ENCODE measurements at places on chromosomes 12 and 14. TPM values are rescaled to one million over a fixed set of nuclear protein-coding genes. Genes with fewer than 3 reads are reported as not detected.
A peak's percentile ranks its signal among the peaks of the same experiment; 100 is the strongest.

The PLEKHG7 gene
- total RNA-seq, result not detected

The CAND1 gene
- total RNA-seq, result 29.8 TPM

The MSI1 gene
- 5.4 TPM for total RNA-seq

The MYBPC1 gene
- total RNA-seq, result 8.3 TPM

DNA sequence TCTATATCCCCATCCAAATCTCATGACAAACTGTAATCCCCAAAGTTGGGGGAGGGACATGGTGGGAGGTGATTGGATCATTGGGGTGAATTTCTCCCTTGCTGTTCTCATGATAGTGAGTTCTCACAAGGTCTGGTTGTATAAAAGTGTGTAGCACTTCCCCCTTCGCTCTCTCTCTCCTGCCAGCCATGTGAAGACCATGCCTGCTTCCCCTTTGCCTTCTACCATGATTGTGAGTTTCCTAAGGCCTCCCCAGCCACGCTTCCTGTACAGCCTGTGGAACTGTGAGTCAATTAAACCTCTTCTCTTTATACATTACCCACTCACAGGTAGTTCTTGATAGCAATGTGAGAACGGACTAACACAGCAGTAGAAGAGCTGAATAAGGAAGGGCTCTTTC is 62.6 kb upstream of the VASH1 start:
- DNase-seq, result no peak

- DNase-seq, result no peak
Measured at GRCh38 chr12:14153803-14154202, 172.4 kb upstream of the GRIN2B start.

GRCh38 chr14:73755434-73756014 is 41.3 kb upstream of the PNMA1 start:
- DNase-seq, result no peak

DNA sequence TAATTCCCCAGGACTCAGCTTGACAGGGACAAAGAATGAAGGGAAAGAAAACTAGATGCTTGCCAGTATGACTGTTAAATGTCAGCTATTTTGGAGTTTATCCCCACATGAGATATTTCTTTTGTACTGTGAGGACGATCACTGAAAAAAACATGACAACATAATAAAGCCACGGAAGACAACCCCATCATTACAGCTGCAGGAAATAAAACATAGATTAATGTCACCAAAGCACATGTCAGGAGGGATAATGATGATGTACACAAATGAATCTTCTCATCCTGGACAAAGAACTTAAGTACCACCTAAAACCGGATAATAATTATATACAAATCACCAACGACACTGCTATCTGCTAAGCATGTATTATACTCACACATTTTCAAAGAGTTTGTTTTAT is 84.6 kb upstream of the GRIP1 start:
- DNase-seq, result no peak

GRCh38 chr14:104358528-104359300 is 220.3 kb downstream of the KIF26A start:
- peak; percentile 35 for DNase-seq

GRCh38 chr14:68747393-68747792 is 45.5 kb downstream of the ZFP36L1 start:
- DNase-seq, result no peak

DNA sequence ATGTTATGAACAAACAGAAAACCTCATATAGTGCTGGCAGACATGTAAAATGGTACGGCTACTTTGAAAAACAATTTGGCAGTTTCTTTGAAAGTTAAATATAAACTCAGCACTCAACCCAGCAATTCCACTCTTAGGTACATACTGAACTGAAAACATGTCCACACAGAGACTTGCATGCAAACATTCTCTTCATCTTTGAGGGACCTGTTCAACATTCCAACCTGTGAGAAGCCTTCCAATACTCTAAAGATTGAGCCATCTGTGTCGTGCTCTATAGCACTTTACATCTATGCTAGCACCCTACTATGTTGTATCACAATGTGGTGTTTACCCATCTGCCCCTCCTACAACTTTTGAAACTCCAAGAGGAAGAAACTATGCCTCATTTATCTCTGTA is 79.3 kb downstream of the DNAI7 start:
- DNase-seq, result no peak

- DNase-seq, result no peak
Measured at GRCh38 chr12:103771466-103771865, 69.6 kb downstream of the NT5DC3 start.

GRCh38 chr14:55294603-55295002 is 23.4 kb downstream of the FBXO34 start:
- no peak for DNase-seq

DNA sequence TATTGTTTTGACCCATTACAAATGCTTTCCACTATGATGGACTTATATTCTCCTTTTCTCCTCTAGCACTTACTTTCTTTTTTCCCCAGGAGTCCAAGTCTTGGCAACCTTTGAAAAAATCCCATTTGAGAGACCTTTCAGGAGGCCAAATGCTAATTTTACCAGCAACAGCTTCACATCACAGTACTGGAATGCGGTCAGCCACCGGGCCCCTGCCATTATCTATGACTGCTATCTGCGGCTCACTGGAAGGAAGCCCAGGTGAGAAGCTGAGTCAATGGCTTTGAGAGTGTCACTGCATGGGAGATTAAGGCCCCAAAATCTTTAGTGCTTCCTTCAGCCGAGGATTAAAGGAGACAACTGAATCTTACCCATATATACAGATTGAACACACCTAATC is 64.2 kb downstream of the ERGIC2 start:
- DNase-seq, result peak; percentile 64

DNA sequence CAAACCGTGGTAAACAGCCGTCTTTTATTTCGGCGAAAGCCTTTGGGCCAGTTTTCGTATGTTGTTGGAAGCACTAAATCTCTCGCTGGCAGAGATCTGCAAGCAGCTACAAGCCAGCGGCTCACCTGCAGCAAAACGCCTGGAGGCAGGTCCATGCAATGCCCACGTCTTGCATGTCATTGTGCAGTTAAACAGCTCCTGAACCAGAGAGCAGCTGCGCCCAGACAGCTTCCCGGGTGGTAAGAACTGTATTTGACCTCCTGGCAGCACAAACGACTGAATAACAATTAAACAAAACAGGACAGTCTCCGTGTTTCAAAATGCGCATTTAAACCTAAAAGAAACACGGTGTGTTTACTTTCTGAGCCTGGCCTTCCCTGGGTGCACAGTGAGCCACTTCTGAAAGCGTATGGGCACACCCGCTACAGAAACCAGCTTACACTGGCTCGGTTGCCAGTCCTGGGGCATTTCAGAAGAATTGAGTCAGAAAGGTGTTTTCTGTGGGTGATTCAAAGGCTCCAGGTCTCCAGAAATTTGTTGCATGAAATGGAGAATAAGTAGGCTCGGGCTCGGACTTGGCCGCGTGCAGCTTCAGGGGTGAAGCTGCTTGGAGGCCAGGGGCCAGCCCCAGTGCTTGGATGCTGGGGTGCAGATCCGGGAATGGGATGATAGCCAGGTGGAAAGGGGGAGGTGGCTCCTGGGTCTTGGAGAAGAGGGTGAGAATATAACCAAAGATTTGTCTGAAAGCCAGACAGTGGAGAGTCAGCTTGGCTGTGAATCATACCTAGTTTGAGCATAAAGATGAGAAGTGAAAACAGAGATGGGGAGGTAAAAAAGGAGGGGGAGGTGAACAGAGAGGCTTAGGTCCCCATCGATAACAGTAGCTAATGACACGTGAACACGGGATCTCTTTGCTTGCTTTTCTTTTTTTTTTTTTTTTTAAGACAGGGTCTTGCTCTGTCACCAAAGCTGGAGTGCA is 24.9 kb upstream of the FZD10 start:
- no peak for DNase-seq

DNA sequence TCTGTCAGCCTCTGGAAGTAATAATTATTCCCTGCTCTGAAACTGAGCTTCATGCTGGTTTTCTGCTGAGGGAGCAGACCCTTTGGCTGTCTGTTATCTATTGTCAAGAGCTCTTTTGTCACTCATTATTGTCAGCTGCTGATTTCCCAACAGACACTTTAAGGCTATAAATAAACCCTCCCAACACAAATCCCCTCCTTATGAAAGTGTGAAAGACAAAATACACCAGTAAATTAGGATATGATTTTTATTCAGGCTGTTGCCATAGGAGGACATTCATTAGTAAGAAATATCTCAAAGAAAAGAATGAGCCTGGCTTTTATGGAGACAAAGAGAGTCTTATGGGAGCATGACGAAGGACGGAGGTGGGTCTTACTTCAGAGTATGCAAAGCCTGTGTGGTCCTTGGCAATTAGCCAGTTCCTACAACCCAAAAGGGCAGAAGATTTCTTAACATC is 180.8 kb downstream of the CRADD start:
- no peak for DNase-seq

DNA sequence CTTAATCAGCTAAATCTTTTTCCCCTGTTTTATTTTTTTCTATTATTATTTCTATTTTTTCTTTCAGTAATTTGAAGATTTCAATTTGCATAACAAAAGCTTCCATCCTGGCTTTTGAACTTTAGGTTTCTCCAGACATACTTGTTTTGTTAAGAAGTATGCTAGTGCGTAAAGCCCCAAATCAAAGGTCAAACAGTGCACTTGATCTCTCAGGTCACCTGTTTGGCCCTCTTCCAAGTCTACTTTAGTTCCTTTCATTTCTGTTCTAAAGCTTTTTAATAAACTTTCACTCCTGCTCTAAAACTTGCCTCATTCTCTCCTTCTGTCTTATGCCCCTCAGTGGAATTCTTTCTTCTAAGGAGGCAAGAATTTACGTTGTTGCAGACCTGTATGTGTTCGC is 54.6 kb upstream of the ATXN7L3B start:
- no peak for DNase-seq

DNA sequence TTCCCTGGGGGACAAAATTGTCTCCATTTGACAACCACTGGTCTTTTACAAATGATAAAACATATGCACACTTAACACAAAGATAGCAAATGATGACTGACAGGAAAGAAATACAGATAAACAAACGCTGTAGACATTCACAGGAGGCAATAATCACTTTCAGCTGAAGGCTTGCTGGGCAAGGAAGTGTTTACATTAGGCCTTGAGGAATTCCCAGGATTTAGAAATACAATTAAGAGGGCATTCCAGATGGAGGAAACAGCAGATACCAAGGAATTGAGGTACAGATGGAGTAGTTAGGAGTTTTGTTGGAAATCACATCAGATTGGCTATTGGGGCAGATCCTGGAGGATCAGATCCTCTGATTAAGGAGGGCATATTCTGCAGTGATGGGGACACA is 93.9 kb downstream of the DYRK2 start:
- DNase-seq, result no peak

Data from Right ventricle myocardium superior (tissue), 1 donor.